ENCODE measurements at places on chromosomes 3 and 15.

- H3K27ac ChIP-seq: no peak overlapping the region
- H3K4me1 ChIP-seq: no peaks in the 10 kb centered on the region
- H3K27me3 ChIP-seq: no peaks in the 10 kb centered on the region
These were observed 60.7 kb downstream of the FSIP1 start for GRCh38 chr15:39721893-39722292.

GRCh38 chr15:48442011-48442410 is 110.8 kb downstream of the DUT start:
- H3K36me3 ChIP-seq: peaks cover 20% of the 10 kb centered on the region
- no peaks in the 10 kb centered on the region for H3K4me1 ChIP-seq
- no peak overlapping the region for H3K27ac ChIP-seq
- H3K27me3 ChIP-seq: no peaks in the 10 kb centered on the region

- H3K27ac ChIP-seq: no peak overlapping the region
- H3K27me3 ChIP-seq: peaks cover 3% of the 10 kb centered on the region
- peaks cover 14% of the 10 kb centered on the region for H3K4me1 ChIP-seq
- H3K36me3 ChIP-seq: peaks cover 1% of the 10 kb centered on the region
- DNase-seq: no peak
These were observed 92.1 kb downstream of the SLC49A4 start for GRCh38 chr3:122886946-122887345.

DNA sequence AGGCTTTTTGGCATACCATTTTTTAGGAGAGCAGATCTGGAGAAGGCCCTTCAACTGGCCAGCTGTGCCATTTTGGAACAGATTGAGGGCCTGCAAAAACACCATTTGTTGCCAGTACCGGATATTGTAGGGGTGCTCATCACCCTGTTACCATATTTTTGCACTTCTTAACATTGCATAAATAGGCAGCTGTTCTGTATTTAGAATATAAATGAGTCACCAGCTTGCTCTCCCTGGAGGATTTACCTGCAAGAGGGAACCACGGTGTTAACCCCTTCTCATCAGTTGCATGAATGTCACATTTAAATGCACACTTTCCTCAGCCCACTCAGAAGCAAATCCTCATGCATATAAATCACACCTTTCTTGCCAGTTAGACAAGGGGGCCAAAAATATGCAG is 435.6 kb downstream of the ROBO2 start:
- no peaks in the 10 kb centered on the region for H3K4me1 ChIP-seq
- no peak overlapping the region for H3K4me3 ChIP-seq
- H3K27me3 ChIP-seq: no peaks in the 10 kb centered on the region
- DNase-seq: no peak
- no peaks in the 10 kb centered on the region for H3K36me3 ChIP-seq

- H3K36me3 ChIP-seq: no peaks in the 10 kb centered on the region
- H3K4me3 ChIP-seq: no peak overlapping the region
- H3K4me1 ChIP-seq: peaks cover 14% of the 10 kb centered on the region
- H3K27me3 ChIP-seq: peaks cover under 1% of the 10 kb centered on the region
- H3K27ac ChIP-seq: no peak overlapping the region
These were observed 161.2 kb downstream of the FRMD5 start for GRCh38 chr15:44033894-44034293.

Data from suprapubic skin (tissue), 4 donors.